ENCODE measurements at places on chromosomes 3 and 15. TPM values are rescaled to one million over a fixed set of nuclear protein-coding genes. Genes with fewer than 3 reads are reported as not detected.

- no peak for DNase-seq
These were observed 269.4 kb upstream of the PEX5L start for GRCh38 chr3:180306155-180306554.

DNA sequence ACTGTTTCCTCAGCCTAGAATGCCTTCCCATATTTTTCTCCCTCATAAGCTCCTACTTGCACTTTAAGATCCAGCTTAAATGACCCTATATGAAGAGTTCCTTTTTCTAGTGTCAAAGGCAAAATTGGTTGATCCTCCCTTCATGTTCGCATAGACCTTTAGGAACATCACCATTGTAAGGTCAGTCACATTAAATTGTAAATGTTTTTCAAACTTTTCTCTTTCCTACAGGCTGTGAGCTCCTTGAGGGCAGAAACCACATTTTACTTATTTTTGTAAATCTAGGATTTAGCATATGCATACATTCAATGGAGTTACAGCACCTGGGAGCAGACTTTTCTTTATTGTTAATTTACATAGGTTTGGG, 813 bp downstream of the SMCO1 start:
- DNase-seq = no peak

GRCh38 chr3:139388077-139388476, 1.4 kb downstream of the COPB2 start:
- no peak for DNase-seq

GRCh38 chr15:73737535-73737934, 15.6 kb downstream of the INSYN1 start:
- DNase-seq = no peak

DNA sequence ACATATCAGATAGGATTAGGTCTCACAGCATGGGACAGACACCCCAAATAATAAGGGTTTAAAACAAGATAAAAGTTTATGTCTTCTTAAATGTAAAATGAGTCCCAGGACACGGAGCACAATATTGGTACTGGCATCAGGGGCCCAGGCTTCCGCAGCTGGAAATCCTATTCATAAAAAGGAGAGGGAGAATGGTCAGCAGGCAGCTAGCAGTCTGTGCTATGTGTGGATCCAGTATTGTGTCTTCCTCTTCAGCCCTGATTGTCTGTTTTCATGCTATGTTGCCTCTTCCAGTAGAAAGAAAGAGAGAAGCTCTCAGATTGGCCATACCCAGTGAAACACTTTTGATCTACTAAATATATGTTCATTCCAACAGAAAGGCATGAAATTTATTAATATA, 319.3 kb upstream of the SLCO3A1 start:
- DNase-seq = no peak

DNA sequence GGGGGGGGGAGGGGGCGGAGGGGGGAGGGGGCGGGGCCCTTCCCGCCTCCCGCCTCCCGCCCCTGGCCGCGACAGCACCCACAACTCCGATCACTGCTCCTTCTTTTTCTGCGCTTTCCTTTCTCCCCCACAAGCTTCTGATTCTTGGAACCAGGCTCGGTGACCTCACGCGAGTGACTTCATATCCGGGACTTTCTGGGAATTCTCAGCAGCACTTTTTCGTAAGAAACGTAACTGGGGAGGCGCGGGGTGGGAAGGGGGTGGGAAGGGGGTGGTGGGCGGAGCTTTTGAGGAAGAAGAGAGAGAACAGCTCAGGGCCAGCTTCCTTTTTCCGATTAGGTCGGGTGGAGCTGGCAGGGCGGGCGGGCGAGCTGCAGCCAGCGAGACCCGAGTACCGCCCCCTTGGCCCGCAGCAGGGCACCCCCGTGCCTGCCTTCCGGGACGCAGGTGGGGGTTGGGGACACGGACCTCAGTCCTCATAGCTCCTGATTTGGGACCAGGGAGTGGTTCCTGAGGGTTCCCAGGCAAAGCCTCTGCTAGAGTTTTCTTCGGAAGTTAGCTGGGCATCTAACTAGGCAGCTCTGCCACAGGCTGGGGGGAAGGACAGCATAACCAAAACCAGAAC, 14.6 kb downstream of the XIRP1 start:
- peak; percentile 90 for DNase-seq

GRCh38 chr3:44321335-44321734, 17.2 kb upstream of the TCAIM start:
- DNase-seq = no peak

- DNase-seq = peak; percentile 79
These were observed 58.3 kb downstream of the LRIG1 start for GRCh38 chr3:66442254-66443117.

DNA sequence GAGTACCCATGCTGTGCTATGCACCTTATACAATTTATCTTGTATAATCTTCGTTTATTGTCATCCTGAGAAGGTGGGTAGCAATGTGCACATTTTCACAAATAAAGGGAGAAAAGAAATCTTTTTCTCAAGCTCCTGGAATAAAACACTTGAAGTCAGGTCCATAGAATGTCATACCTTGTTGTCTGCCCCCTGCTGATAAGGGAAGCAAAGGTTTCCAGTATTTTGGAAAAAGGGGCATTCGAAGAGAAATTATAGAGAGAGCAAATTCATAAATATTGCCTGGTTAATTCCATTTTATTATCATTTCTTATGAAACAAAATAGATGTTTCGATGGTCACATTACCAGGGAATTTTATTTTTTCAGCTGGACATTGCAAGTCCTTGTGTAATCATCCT, 277.8 kb downstream of the RAP2B start:
- DNase-seq = no peak

- no peak for DNase-seq
These were observed 11.1 kb downstream of the GRM2 start for GRCh38 chr3:51717947-51718346.

DNA sequence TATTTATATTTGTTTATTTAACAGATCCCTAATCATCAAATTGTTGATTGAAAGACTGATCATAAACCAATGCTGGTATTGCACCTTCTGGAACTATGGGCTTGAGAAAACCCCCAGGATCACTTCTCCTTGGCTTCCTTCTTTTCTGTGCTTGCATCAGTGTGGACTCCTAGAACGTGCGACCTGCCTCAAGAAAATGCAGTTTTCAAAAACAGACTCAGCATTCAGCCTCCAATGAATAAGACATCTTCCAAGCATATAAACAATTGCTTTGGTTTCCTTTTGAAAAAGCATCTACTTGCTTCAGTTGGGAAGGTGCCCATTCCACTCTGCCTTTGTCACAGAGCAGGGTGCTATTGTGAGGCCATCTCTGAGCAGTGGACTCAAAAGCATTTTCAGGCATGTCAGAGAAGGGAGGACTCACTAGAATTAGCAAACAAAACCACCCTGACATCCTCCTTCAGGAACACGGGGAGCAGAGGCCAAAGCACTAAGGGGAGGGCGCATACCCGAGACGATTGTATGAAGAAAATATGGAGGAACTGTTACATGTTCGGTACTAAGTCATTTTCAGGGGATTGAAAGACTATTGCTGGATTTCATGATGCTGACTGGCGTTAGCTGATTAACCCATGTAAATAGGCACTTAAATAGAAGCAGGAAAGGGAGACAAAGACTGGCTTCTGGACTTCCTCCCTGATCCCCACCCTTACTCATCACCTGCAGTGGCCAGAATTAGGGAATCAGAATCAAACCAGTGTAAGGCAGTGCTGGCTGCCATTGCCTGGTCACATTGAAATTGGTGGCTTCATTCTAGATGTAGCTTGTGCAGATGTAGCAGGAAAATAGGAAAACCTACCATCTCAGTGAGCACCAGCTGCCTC, 14.7 kb downstream of the THBS1 start:
- no peak for DNase-seq

DNA sequence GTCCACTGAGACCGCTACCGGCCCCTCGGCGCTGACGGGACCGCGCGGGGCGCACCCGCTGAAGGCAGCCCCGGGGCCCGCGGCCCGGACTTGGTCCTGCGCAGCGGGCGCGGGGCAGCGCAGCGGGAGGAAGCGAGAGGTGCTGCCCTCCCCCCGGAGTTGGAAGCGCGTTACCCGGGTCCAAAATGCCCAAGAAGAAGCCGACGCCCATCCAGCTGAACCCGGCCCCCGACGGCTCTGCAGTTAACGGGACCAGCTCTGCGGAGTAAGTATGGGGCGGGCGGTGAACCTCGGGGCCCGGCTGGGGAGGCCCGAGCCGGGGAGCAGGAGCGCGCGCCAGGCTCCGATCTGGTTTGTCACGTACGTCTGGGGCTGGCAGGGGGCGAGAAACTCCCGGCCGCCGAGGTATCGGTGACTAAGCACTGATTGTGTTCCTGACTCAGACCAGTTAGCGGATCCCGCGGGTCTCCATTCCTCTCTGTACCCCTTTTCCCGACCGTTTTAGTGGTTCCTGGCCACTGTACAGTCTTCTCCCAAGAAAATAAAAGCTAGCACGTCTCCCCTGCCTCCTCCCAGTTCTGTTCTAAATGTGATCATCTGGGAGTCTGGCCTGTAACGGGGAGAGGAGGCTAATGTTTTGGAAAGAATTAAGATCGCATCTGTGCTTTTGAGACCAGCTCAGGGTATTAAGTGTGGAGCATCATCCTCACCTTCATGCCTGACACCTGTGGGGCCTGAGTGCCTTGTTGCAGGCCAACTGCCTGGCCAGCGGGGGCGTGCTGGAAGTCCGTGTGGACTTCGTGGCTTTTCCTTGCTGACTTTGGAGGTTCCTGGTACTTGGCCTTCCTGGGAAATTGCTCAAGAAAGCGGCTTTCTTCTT, 691 bp downstream of the MAP2K1 start:
- DNase-seq = peak; percentile 37

- DNase-seq = no peak
These were observed 13.5 kb downstream of the EFHB start for GRCh38 chr3:19920401-19921080.

GRCh38 chr3:63242124-63242523, 36.0 kb upstream of the SYNPR start:
- DNase-seq = no peak

DNA sequence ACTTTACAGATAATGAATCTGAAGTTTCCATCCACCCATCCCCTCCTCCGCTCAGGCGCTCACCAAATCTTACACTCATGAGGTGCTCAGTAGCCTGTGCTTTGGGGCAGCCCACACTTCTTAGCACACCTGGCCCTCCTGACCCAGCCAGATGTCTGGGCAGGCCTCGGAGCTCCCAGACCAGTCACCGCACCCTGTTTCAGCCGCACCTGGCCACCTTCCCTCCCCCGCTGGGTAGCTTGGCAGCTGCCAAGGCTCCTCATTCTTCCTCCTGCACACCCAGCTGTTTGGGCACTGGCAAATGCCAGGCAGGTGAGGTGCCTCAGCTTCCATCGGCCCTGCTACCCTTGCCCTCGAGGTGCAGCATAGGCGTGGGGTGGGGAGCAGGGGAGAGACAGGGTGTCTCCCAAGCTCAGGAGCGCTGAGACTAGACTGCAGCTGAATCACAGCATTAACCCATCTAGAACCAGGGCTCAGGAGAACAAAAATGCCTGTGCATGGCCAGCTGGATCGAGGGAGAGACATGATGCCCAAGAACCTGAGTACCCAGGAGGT, 45.8 kb downstream of the CDC25A start:
- DNase-seq = no peak

DNA sequence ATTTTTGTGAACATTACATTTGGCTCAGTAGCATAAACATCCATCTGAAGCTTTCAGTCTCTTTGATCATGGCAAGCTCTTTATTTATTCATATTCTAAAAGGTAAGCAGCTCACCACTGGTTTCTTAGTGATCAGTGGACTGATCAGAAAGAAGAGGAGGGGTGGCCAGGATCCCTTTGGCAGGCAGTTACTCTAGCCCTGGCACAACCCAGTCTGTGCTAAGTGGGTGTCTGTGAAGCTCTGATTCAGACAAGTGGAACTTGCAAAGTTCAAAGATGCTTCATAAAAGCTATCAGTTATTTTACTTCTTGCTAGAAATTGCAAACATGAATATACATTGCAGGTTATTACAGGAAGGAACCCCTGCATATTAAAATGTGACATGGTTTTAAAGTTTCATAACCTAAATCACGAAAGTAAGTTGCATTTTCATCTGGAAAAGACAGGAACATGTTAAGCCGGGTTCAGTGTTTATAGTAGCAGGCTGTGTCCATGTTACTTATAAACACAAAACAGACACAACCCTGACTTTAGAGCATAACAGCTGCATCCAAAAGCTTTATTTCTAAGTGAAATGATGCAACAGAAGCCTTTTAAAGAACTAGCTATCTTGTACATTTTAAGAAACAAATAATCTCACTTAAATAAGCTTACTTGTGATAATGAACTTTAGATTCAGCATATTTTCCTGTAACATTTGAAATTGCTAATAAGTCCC, 785.3 kb downstream of the MCTP2 start:
- no peak for DNase-seq

DNA sequence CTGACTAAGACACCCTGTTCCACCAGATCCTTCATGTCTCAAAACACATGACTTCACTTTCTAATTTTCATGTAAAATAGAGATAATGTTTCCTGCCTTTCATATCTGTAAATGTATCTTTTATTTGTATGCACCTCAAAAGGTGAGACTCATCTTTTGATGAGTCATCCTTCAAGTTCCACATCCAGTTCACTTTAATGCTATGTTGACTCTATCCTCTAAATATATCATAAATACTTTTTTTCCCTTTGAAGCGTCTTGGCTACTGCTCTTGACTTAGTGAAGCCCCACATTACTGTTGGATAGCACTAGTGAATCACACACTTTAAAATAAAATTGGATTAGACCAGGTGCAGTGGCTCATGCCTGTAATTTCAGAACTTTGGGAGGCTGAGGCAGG, 741.1 kb downstream of the VGLL3 start:
- no peak for DNase-seq

DNA sequence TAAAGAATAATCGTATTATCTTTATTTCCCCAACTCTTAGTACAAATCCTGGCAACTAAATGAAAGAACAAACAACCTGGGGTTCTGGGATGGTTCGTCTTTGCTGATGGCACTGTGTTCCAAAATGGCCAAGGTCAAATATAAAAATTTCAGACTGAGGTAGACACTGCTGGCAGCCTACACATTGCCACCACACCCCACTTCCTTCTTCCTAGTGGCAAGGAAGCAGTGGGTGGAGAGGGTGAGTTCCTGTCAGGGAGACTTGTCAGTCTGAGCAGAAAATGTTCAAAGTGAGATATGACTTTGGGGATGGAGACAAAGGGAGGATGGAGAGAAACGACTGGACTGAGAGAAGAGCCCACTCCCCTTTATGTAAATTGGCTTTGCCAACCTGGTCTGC, 69.6 kb downstream of the LMCD1 start:
- DNase-seq = no peak

- DNase-seq = no peak
These were observed 33.1 kb downstream of the TXNRD3 start for GRCh38 chr3:126621627-126622345.

- DNase-seq = no peak
These were observed 72.6 kb downstream of the PLSCR2 start for GRCh38 chr3:146396792-146397191.

ACKR2 gene
- 25.2 TPM for total RNA-seq

FBXO40 gene
- not detected for total RNA-seq

CHRNB4 gene
- not detected for total RNA-seq

KLHL24 gene
- total RNA-seq = 42.6 TPM

SI gene
- not detected for total RNA-seq

TPRG1 gene
- total RNA-seq = 12.9 TPM

UBAP1L gene
- 16.7 TPM for total RNA-seq

HIGD2B gene
- total RNA-seq = not detected

DUOX1 gene
- 3.7 TPM for total RNA-seq

HAPLN3 gene
- 12.3 TPM for total RNA-seq

SLC22A13 gene
- not detected for total RNA-seq

TTBK2 gene
- total RNA-seq = 24.9 TPM

TIMP4 gene
- 47.9 TPM for total RNA-seq

Measured in tibial nerve (tissue), 4 donors.